ENCODE measurements at places on chromosomes 16 and 17. TPM values are rescaled to one million over a fixed set of nuclear protein-coding genes. Genes with fewer than 3 reads are reported as not detected.

DNA sequence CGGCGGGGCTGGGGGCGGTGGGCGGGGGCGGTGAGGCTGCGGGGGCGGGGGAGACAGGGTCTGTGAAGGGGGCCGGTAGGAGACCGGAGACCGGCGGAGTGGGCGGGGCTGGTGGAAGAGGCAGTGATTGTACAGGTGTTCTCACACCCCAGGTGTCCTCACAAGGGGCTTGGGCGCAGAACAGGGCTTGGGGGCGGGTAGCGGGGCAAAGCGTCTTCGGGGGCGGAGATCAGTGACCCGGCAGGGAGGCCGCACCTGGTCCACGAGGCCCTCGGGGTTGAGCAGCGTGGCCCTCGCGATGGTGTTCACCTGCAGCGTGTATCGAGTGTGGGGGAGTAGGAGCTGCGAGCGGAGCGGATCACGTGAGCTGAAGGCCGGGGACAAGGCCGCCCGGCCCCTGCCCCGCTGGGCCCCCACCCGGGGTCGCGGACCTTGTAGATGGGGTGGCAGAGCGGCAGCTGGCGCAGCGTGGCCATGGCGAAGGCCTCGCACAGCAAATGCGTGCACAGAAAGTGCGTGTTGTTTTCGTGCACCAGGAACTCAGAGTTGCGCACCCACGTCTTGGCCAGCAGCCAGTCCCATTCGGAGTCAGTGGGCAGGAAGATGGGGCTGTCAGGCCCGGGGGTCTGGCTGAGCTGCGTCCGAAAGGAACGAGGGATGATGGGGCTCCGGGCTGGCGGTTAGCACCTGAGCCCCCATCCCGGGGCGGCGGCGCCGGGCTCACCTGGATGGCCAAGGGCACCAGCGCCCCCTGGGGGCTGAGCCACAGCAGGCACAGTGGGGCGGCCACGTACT, 8.5 kb downstream of the ALOXE3 start:
- peak; percentile 88 for DNase-seq

GRCh38 chr17:8791910-8792270, 7.3 kb downstream of the MFSD6L start:
- no peak for DNase-seq

PYDC1 gene
- not detected for total RNA-seq

DNA sequence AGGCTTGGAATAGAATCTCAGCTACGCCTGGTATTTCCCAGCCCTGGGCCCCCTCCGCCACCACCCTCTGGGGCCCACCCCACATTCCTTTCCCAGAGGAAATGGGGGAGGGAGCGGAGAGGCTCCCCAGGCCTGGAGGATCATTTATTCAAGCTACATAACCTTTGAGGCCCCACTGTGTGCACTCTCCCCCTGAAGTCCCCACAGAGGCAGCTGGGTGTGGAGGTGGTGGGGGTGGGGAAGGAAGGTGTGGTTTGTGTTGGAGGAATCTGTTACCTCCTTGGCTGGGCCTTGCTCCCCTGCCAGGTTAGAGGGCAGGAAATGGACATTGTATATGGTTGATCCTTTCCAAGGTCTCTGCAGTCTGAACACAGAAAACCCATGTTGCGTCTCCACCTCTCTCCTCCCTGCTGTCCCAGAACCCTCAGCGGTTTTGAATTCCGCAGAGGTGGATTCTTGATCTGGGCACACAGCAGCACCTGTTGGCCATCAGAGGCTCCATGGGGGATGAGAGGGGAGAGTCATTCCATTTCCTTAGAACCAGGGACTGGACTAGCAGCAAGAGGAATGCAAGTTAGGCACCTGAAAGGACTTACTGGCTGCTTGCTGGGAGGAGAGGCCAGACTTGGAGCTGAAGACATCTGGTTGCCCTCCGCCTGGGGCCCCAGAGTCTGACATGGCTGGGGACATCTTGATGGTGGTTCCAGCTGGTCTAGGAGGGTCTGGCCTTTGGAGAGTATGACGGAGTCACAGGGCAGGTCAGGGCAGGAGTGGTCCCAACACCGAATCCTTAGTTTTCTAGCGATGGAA, 23.0 kb downstream of the ARHGAP23 start:
- no peak for DNase-seq

SLC46A1 gene
- total RNA-seq, result 7.7 TPM

DNA sequence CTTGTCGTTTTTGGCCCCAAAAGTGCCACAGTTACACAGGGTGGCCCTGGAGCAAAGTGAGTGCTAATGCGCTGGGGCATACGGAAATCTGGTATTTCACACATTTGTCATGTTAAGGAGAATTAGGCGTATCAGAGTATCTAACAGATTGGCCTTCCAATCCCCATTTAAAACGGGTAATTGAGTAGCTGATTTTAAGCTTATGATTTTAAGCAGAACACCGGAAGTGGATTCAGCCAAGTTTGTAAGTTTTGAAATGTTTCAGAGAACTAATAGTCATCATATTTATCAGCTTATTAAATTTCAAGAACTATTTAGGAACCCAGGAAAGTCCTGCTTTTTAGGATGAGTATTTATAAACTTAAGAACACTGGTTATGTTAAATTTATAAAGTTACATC, 19.5 kb downstream of the LRRC75A start:
- no peak for DNase-seq

GRCh38 chr16:4372001-4372577, 441 bp downstream of the VASN start:
- no peak for DNase-seq
